ENCODE measurements at places on chromosomes 12 and 14.

DNA sequence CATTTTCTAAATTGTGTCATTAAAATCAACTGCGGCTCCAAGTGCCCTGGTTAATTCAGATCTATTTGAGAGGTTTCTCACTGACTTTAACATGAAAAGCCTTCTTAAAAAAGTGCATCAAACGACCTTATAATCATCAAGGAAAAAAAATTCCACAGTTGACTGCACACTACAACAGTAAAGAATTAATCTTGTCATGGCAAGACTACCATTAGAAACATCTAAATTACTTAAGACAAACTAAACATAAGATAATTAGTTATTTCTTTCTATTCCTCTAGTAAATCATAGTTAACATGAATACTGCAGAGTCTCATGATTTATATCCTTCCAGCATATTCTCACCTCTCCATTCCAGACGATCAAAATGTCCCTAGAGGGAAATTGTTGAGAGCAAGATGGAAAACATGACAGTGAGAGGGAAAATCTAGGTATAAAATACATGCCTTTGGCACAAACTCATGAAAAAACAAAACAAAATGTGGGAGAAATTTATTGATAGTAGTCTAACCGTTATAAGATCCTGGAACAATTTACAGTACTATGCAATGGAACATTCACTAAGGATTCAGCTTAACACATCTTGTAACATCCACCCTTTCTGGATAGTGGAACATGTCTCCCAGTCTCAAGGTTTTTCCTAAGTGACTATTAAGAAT, 112.5 kb downstream of the PRKD1 start:
- DNase-seq, result no peak

DNA sequence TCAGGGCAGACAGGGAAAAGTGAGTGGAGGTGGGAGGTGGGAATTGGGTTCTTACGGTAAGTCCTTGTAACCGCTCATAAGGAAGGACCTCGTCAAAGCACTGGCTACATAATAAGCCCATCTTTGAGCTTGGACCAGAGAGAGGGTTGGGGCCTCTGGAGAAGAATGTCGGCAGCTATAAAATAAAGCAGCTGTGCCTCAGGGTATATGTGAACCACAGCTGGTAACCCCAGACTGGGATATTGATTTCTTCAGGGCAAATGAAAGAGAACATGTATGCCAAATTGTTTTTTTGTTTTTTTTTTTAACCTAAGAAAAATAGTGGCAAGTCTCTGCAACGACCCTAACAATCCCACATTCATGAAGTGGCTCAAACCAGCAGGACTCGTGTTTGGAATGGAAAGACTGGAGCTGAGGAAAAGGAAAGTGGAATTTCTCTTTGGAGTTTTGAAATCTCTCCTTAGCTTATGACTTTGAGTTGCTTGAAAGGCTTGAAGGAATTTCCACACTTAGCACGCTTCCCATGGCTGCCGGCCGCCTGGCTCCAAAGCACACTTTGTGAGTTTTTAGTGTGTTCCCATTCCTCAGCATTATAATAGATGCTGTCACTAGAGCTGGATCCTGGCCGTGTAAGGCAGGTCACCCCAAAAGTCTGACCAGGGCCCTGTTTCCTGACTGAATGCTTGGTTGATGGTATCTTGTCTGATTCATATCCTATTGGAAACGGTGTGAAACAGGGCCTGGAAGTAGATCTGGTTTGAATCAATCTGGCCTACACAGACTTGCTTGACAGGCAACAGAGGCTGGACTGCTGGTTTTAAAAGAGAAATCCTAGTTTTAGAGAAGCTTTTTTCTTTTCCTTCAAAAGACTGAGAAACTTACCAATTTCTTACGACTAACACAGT, 244.7 kb downstream of the MSRB3 start:
- no peak for DNase-seq

GRCh38 chr14:90757452-90757851, 58.8 kb downstream of the TTC7B start:
- DNase-seq, result no peak

DNA sequence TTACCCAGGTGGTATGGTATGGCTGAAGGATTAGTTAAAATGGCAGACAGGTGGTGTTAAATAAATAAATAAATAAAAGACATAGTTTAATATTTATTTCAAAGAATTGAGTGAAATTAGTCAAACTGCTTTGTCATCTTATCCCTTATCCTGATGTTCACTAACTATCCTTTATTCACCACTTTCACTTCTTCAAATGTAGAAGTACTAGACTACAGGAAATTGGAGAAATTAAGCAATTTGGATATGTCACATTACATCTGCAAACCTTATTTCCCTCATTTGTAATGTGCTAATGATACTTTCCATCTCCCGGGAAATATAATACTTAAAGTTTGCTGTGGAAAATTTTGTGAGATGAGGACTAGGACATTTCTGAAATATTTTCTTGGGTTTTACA, 1195.7 kb downstream of the LRFN5 start:
- no peak for DNase-seq

DNA sequence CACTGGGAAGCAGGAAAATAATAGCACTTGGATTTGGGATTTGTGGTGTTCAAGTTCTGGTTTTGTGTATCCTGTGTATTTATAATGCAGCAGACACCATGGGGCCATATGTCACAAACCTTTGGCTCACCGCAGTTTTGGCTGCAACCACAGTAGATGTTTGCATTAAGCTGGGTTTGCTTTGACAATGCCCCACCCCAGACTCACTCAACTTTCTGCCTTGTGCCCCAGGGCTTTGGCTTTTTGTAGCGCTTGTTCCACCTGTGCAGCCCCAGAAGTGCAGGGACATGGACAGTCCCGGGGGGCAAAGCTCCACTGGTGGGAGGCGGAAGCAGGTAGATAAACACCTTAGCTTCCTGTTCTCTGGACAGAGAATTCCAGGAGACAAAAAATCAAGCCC, 446.9 kb downstream of the MED13L start:
- DNase-seq, result no peak

DNA sequence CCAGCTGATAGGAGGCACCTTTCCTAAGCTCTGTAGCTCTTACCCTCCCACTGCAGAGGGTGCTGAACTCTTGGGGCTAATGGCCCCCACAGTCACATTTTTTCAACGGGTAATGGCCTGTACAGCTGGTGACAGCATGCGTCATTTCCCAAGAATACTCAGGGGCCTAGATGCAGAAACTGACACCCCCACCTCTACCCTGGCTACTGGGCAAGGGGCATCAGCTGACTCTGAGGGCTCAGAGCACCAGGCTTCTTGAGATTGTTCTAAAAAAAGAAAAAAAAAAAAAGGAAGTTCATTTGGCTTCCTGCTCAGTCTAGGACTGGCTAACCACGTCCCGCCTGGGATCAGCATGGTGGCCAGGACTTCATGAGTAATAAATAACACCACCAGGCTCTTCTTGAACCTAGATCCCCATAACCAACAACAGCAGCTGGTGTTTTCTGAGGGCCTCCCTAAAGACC, 35.2 kb downstream of the ZFP36L1 start:
- no peak for DNase-seq

- no peak for DNase-seq
Observed at GRCh38 chr12:90299666-90300065, 591.0 kb upstream of the ATP2B1 start.

GRCh38 chr14:88270776-88271175, 52.3 kb downstream of the KCNK10 start:
- DNase-seq, result no peak

DNA sequence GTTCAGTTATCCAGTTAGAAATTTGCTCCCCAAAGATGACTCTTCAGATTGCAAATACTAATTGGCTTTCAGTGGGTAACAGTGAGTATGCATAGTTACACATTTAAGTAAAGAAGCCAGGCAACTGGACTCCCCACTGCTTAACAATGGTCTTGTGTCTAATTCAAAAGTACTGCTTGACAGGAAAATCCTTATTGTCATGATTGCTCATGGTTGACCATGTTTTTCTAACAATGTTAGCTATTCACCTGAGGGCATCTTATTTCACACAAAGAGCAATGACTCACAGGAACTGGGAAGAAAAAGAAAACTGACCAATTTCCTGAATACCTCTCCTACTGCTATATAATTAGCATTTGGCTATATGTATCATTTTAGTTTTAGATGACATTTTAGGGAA, 33.7 kb upstream of the ALG10B start:
- no peak for DNase-seq

DNA sequence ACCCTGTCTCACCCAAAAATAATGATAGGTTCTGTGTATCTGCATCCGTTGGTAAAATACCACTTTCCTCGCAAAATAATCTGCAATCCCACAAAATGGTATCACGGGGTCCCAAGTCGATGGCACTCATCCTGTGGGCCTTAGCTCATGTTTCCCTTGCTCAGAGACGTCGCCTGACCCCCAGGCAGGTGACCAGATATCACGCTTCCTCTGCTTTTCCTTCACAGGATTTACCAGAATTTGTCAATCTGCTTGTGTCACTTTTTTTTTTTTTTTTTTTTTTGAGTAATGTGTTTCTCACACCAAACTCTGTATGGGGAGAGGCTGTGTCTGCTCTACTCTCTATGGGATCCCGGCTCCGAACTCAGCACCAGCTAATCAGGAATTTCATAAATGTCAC, 162.7 kb downstream of the PRKCH start:
- DNase-seq, result no peak

DNA sequence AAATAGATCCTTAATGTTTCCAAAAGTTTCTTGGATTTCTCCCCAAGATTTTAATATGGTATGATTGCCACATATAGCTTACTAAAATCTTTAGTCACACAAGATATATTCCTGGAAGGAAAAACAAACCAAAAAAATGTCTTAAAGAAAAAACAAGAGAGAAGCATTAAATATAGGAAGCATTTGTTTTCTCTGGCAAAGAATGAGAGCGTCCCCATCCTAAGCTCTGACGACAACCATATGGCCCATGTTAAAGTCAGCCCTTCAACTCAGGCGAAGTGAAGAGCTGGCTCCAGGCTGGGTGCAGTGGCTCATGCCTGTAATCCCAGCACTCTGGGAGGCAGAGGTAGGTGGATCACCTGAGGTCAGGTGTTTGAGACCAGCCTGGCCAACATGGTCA, 35.6 kb downstream of the GCH1 start:
- no peak for DNase-seq

- DNase-seq, result no peak
Observed at GRCh38 chr12:39866135-39866534, 239.7 kb downstream of the SLC2A13 start.

- DNase-seq, result no peak
Observed at GRCh38 chr14:43204816-43205215, 1302.3 kb downstream of the FSCB start.

DNA sequence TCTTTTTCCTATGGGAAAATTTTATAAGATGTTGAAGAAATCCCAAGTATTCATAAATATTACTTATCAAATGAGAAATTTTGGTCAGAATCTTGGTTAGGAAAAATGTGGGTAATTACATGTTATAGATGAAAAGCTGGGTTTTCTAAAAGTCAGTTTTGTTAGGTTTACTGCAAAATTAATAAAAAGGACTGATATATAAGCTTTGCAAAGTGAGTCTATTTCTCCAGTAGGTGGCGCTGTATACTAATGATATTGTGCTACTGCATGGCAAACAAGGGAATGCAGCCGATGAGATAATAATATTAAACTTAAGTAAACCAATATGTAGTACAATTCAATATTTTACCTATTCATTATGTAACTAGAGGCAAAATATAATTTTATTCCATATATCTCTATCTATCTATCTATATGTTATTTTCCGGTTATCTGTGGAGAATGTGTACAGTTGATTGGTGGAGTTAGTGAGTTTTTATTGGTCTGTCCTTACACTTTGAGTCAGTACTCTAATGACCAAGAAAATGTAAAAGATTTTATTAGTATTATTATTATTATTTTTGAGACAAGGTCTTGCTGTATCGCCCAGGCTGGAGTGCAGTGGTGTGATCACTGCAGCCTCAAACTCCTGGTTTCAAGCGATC, 32.9 kb downstream of the MIPOL1 start:
- no peak for DNase-seq
